B cell (primary cell): ENCODE measurements at places on chromosomes 11 and 22. TPM values are rescaled to one million over a fixed set of nuclear protein-coding genes. Genes with fewer than 3 reads are reported as not detected.

PNPLA5 gene
- not detected in 2 replicates for total RNA-seq

SLC25A45 gene
- 16.4 and 18.2 TPM in 2 replicates for total RNA-seq

WDR74 gene
- total RNA-seq: 131 and 136 TPM in 2 replicates

THRSP gene
- not detected in 2 replicates for total RNA-seq

TP53I11 gene
- 229 and 240 TPM in 2 replicates for total RNA-seq

SLC35C1 gene
- 12.5 and 13.8 TPM in 2 replicates for total RNA-seq

ADAMTS15 gene
- total RNA-seq: not detected in 2 replicates

OR52D1 gene
- total RNA-seq: not detected in 2 replicates

PRDM10 gene
- 17.5 and 18.1 TPM in 2 replicates for total RNA-seq

OR10G4 gene
- total RNA-seq: not detected in 2 replicates

- DNase-seq: peak; percentile 89
Observed at GRCh38 chr11:67418476-67419281, 3.2 kb downstream of the CARNS1 start.

DNA sequence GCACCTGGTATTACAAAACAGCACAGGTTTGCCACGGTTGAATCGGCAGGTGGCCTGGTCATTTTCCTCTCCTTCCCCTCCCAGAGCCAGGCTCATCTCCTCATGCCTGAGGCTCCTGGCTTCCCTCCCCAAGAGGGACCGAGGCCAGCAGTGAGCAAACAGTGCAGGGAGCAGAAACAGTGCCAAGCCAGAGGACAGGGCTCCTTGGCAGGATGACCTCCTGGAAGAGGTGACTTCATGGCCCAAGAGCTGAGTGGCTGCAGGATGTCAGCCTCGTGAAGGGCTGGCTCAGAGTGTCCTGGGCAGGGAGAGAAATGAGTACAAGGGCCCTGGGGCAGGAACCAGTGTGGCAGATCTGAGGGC is 22.8 kb upstream of the PPFIA1 start:
- no peak for DNase-seq

DNA sequence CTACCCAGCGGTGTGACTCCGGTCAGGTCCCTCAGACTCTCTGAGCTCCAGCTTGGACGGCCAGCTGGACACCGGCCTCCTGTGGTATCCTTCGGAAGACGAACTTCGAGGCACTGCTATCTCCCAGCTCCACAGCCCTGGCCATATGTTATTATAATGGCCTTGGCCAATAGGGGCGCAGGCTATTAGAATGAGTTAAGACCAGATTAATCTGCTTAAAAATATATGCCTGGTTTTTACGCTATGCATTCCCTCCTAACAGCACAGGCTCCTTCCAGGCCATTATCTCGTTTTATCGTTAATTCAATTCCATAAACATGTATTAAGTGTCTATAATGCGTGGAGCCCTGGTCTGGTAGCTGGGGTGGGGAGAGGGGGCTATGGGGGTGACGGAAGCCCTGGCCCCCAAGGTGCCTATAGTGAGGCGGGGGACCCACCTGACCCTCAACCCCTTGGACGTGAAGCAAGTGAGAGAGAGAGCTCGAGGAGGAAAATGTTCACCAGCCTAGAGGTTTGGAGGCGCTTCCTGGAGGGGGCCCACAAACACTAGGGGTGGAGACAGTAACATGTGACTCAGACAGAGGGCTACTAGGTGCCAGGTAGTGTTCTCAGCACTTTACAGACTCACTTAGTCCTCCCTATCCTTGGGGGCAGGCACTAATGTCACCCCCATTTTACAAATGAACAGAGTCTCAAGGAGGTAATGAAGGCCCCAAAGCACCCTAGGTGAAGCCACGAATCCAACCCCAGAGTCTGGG is 37.5 kb upstream of the TCF20 start:
- no peak for DNase-seq

GRCh38 chr11:101745756-101746155 is 161.9 kb upstream of the TRPC6 start:
- DNase-seq: no peak

GRCh38 chr11:33753304-33753967 is 17.2 kb upstream of the CD59 start:
- DNase-seq: no peak

- DNase-seq: no peak
Observed at GRCh38 chr11:60977836-60978235, 6.4 kb downstream of the CD6 start.

DNA sequence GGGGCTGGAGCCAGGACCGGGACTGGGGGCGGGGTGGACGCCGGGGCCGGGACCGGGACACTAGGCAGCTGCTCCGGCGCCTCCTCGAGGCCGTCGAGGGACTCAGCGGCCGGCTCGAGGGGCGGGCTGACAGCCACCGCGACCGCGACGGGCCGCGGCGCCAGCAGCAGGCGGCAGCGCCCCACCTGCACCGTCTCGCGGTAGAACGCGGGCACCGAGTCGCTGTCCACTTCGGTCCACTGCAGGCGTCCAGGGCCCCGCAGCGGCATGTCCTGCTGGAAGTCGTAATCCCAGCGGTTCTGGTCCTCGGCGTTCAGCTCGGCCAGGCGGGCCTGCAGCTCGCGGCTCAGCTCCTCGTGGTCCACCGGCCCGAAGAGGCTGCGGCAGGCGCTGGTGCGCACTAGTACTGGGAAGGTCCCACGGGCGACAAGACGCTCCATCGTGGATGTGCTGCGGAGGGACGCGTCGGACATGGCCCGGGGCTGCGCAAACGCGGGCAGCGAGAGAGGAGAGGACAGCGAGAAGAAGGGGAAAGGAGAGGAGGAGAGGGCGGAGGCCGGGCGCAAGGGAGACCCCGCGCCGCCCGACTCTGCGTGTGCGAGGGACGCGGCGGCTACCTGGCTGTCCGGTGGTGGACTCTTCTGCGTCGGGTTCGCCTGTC is 428 bp downstream of the CDKN1C start:
- peak; percentile 67 for DNase-seq

GRCh38 chr11:35290876-35291275 is 128.5 kb downstream of the SLC1A2 start:
- DNase-seq: no peak

DNA sequence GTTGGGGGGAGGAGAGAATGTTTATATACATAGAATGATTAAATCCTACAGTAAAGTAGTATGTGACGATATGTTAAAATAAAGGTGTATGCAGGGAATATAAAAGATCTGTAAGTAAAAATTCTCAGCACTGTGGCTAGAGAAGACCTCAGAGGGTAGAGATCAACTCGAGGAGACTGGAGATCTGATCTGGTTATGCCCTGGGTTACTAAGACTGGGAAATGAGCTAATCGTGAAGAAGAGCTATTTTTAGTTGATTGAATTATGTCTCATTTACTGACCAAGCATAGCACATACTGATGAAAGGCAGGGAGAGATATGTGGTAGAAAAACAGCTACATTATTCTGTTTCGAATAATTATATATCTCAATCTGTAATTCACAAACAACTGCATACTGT is 42.8 kb upstream of the ALKBH3 start:
- no peak for DNase-seq

GRCh38 chr11:122882857-122883645 is 492 bp downstream of the JHY start:
- peak; percentile 68 for DNase-seq

- no peak for DNase-seq
Observed at GRCh38 chr11:71489311-71490043, 36.5 kb downstream of the NADSYN1 start.

- no peak for DNase-seq
Observed at GRCh38 chr11:134475951-134476350, 63.9 kb upstream of the B3GAT1 start.

DNA sequence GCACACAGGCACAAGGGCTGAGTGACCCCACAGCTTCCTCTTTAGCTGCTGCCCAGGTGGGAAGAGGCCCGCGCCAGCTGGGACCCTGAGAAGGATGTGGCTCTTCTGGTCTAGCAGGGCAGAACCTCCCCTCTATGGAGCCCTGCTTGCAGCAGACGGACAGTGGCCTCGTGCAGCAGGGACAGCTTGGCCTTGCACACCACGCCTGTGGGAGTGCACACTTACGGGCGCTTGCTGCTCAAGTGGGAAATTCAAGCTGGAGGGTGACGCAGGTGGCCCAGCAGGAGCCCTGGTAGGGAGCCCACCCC is 971.4 kb downstream of the BRD1 start:
- no peak for DNase-seq

GRCh38 chr11:108486331-108486730 is 11.9 kb downstream of the POGLUT3 start:
- no peak for DNase-seq

DNA sequence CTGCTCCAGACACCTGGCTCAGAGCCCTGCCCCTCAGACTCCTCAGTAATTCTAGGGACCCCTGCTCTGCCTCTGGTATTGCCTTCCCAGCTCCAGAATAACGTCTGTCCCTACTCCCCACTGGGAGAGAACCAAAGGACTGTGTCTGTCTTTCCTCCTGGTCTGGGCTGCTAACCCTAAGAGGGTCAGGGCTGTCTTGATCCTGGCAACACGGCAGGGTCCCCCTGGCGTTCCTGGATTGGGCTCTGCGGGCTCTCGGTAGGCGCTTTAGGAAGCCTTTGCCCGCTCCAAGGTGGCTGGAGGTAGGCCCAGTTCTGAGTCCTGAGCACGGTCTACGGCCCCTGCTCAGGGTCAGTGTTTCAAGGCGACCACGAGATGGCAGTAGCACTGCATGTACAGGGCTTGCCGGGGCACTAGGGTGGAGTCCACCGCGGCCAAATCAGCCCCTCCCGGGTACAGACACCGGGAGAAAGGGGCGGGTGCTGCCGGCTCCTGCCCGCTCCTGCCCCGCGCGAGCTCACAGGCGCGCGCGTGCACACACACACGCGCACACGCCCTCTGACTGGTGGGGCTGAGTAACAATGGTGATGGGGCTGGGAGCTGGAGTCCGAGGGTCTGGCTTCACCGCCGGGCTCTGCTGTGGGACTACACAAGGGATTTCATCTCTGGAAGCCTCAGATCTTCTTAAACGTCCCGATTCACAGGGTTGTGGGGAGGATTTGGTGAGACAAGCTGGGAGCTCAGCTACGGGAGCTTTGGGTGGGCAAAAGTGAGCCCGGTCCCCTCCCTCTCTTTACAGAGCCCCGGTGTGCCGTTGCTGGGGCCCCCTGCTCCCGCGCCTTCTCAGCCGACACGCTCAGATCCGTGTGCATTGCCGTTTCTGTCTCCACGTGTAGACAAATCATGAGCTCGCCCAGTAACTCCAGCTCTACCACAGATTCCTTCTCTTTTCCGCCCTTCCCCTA is 30.1 kb upstream of the HMOX1 start:
- peak; percentile 92 for DNase-seq

GRCh38 chr11:61480261-61480993 is 28.1 kb upstream of the LRRC10B start:
- DNase-seq: no peak

DNA sequence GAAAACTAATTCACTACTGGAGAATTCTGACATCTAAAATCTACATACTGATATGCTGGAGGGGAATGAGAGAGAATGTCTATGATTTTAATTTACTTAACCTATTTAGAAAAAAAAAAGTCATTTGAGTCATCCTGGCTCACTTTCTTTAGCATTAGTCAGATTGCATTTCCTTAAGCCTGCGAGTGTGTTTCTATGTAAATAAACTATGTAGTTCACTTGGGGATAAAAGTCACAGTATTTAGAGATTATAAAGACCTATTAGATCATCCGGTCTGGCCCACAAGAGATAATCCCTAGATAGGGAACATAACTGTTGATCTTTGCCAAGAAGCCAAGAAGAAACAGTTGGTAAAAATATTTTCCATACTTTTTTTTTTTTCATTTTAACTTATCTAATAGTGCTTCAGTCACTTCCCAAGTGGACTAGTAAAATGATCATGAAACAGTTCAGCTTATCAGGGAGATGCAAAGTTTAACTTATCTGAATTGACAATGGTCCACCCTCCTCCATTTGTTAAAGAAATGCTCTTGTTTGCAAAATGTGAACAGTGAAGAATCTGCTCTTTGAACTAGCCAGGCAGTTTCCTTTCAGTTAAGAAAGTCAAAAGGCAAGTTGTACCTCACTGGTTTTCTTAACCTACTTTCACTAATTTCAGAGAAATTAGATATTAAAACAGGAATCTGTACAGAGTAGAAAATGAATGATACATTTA is 21.2 kb upstream of the BLID start:
- no peak for DNase-seq

DNA sequence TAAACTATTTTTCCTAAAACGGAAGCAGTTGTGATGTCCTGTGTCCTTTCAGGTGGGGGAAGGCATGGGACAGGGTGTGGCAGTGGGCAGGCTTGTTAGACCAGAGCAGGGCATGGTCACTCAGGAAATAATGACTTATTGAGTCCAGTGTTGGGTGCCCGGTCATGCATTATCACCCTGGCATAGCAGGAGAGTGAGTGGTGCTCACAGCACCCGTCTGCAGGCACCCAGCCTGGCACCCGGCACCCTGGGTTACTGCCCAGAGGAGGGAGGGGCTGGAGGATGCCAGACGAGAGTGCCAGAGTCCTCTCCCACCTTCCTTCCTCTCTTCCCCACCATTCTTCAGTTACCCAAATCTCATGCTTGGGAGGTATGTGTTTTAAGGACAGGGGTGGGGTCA is 59.1 kb downstream of the ST3GAL4 start:
- DNase-seq: no peak

DNA sequence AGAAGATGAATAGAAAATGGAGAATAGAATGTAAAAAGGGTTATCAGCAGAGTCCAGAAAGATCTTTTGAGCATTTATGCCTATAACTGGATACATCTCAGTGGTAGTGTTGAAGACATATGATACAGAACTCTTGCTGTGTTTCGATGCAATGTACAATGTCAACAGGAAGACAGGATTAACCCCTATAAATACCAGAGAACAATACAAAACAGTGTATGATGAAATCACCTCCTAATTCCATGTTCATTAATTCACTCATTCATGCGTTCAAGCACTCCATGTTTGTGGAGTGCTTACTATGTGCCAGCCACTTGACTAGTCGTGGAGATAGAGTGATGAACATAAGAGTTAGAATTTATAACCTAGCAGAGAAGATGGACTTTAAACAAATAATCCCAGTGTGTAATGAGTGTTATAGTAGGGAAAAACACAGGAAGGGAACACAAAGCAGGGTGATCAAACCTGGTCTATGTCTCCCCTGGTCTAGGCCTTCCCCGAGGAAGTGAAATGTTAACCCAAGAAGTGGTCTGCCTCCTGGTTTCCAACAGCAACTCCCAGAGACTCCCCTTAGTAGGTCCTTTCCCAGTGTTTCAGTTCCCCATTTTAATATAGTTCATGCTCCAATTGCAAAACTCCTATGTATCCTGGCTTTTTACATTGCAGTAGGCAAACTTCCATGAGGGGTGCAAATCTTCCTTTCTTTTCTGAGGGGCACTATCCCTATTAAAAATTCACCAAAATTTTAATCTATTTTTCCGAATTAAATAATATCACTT is 9.1 kb upstream of the SESN3 start:
- DNase-seq: no peak

DNA sequence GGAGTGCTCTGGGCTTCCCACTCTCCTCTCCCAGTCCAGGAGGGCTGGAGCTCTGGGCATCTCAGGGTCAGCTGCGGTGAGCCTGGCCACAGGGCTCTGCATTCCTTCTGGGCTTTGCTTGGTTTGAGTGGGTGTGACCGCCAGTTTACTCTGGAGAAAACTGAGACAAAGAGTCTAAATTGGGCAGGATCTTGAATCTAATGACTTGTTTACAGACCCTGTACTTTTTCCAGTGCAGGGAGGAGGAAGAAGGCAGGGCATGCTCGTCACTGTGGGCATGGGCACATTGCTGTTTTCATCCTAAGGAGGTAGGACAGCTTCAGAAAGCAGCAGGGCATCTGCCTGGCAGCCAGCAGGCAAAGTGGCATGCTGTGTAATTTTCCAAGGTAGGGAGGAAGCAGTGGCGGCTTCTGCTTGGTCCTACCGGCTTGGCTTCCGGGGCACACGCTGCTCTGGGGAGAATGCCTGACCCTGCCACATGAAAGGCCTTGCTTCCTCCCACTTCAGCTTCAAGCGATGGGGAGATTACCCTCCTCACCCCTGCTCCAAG is 22.9 kb downstream of the FLI1 start:
- no peak for DNase-seq
